Immature natural killer cell (primary cell): ENCODE measurements at places on chromosomes 7 and 10. TPM values are rescaled to one million over a fixed set of nuclear protein-coding genes. Genes with fewer than 3 reads are reported as not detected.

The FRAT1 gene
- 8.1 TPM for polyA plus RNA-seq

- no peak for DNase-seq
- no peaks in the 10 kb centered on the region for H3K36me3 ChIP-seq
- no peak overlapping the region for H3K4me3 ChIP-seq
- no peaks in the 10 kb centered on the region for H3K27me3 ChIP-seq
- no peaks in the 10 kb centered on the region for H3K4me1 ChIP-seq
- no peak overlapping the region for H3K27ac ChIP-seq
Observed at GRCh38 chr7:45435131-45435530, 139.0 kb upstream of the ADCY1 start.

DNA sequence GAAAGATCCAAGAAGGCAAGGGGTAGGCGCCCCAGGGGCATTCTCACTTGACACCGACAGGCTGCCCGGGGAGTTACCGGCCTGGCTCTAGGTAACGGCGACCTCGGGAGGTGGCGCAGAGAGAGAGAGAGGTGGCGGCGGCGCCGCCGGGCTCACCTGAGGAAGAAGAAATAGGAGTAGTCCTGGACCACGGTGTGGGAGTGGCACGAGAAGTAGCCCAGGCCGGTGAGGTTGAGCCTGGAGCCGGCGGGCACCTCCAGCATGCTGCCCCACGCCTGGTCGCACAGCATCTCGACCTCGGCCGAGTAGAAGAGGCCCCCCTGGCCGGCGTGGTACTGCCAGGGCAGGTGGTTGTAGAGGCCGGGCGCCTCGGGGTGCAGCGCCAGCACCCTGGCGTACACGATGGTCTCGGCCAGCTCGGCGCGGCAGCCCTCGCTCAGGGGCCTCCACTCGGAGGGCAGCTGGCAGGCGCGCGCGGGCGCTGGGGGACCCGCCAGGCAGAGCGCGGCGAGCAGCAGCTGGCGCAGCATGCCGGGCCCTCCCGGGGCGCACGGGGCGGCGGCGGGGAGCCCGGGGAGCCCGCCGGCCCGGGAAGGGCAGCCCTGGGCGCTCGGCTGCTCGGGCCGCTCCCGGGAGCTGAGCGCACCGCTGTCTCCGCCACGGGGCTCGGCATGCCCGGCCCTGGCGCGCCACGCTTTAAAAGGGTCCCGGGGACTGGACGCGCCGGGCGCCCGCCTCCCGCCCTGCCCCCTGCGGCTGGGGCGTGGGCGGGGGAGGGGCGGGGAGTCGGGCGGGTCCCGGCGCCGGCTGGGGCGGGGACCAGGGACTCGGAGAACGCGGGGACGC, at the start of gene CCDC3:
Gene CCDC3, minus strand, starts transcription at position 673 of the 846 bp plus-strand sequence. Its CDS starts 143 bp downstream, at position 530.
- no peak for DNase-seq
- H3K27me3 ChIP-seq: peaks cover 11% of the 10 kb centered on the region
- no peak within 1 kb of the TSS for H3K27ac ChIP-seq

DNA sequence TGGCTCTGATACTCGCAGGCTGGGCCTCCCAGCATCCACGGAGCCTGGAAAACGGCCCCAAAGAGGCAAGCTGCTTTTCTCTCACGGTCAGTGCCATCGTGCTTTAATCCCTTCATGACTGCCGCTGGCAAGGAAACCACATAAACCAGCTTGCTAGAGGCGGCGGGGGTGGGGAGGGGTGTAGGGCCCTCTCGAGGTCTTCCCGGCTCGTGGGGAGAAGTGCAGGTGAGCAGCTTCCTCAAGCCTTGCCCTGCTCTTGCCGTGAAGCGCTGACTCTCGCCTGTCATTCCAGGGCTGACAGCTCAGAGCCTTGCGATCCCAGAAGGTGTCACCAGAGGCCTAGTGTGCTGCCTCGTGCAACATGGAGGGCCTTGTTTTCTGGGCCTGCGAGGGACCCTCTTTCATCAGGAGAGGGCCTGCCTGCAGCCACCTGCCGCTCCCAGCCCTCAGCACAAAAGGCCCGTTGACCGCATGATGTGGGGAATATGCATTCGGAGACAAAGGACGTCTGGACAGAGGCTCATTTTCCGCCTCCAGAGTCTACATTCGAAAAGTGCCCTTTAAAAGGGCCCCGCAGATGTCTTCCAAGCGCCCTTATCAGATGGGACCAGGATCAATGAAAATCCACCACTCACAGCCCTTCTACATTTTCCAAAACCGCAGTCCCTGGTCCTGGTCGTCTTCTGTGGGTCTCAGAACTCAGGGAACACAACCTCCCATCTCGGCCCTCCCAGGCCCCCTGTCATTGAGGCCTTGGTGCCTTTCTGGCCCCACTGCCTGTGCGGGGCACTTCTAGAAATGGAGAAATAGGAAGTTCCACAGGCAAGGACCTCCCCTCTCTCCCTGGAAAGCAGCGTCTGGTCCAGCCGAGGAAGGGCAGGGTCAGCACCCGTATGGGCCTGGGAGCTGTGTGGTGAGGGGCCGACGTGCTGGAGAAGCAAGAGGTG, 58.7 kb downstream of the ZRANB1 start:
- no peaks in the 10 kb centered on the region for H3K36me3 ChIP-seq
- H3K4me1 ChIP-seq: peaks cover 24% of the 10 kb centered on the region

DNA sequence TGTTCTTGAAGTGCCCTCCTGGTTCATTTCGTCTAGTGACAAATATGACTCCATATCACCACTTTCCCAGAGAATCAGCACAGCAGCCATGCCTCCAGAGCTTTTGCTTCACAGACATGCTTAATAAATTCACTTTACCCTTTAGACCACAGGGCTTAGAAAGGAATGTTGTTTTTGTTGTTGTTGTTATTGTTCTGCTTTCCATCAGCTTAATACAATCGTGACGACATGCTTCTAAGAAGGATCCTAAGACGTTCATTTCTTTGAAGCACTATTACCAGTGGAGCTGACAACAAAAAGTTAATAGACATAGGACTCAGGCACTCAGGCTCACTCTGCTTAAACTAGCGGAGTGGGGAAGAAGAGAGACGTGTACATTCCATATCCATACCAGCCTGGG, 418.6 kb downstream of the KCNMA1 start:
- H3K27me3 ChIP-seq: peaks cover 8% of the 10 kb centered on the region
- no peak overlapping the region for H3K4me3 ChIP-seq
- no peaks in the 10 kb centered on the region for H3K36me3 ChIP-seq
- no peak overlapping the region for H3K27ac ChIP-seq

GRCh38 chr10:128275388-128276177, 149.4 kb upstream of the MKI67 start:
- H3K36me3 ChIP-seq: peaks cover 4% of the 10 kb centered on the region
- peaks cover 20% of the 10 kb centered on the region for H3K4me1 ChIP-seq
- no peak overlapping the region for H3K27ac ChIP-seq
- H3K27me3 ChIP-seq: peaks cover 19% of the 10 kb centered on the region
- DNase-seq: no peak
- peak overlapping the region; percentile 45 for H3K4me3 ChIP-seq

The CDC14C gene
- not detected for polyA plus RNA-seq

DNA sequence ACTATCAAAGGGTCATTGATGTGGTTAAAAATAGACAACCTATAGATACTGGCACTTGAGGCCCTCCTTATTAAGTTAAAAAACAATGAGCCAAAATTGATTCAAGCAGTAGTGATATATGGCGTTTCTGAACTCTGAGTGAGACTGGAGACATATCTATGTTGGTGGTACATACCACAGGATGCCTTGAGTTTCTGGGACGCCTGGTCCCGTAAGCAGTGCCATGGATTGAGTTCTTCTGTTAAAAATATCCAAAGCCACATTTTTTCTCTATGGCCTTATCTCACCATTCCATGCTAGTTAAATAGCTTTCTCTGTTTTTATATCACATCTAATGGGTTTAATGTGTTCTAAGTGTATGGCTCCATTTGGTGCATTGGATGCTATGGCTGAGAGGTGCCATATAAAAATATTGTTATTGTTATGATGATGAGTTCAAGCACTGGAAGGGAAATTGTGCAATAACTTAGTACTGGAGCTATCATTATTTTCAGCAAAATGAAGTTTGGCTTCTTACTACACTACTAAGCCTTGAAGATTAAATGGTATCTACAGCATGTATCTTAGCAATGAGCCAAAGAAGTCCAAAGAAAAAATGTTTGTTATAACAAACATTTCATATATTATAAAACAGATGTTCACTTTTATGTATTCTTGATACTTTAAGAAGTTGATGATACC, 713.9 kb downstream of the SUGCT start:
- no peaks in the 10 kb centered on the region for H3K4me1 ChIP-seq
- no peak overlapping the region for H3K27ac ChIP-seq
- no peaks in the 10 kb centered on the region for H3K36me3 ChIP-seq
- DNase-seq: no peak
